ENCODE measurements at places on chromosomes 1 and 21.

GRCh38 chr1:54335011-54335754, 71.0 kb downstream of the SSBP3 start:
- no peak for DNase-seq

DNA sequence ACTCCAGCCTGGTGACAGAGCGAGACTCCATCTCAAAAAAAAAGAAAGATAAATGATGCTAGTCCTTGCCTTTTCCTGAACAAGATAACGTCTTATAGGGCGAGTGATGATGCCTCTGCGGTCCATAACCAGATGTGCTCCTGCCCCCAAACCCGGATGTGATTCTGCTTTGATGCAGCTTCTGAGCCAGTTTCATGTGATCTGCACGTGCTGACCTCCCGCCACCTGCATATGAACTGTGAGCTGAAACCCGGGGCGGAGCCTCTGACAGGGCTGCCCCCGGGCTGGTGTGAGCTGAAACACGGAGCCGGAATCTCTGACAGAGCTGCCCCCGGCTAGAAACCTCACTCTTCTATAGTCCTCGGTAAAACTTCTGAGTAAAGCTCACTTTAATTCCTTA, 1.3 kb downstream of the KRTAP12-4 start:
- no peak for DNase-seq

DNA sequence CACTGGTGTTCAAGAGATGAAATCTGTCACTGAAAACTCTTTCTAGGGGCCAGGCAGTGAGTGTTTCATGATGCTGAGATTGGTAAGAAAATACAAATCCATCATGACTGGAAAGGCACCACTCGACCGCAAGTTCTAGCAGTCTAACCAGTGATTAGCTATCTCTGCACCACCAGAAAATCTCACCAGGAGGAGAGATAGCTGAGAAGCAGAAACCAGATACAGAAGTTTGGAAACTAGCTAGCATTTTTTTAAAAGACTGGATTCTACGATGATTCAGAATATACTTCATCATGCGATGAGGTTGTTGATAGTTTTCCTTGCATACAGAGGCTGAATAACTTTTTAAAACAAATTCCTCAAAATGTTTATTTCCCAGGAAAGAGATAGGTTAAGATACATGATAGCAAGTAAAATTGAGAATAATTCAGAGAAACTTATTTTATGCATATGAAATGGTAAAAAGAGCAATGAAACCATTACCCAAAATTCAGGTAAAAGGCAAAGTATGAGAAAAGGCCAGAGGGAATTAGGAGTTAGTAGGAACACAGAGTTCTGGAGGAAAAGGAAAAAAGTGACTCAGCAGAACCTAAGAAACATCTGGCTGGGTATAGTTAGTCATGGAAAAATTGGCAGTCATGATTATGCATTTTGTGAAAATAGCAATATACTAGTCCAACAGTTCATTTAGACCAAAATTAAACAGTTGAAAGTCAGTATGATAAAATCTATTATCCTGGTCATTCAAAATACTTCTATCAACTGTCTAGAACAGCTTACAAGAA, 3.3 kb upstream of the F3 start:
- DNase-seq: no peak

DNA sequence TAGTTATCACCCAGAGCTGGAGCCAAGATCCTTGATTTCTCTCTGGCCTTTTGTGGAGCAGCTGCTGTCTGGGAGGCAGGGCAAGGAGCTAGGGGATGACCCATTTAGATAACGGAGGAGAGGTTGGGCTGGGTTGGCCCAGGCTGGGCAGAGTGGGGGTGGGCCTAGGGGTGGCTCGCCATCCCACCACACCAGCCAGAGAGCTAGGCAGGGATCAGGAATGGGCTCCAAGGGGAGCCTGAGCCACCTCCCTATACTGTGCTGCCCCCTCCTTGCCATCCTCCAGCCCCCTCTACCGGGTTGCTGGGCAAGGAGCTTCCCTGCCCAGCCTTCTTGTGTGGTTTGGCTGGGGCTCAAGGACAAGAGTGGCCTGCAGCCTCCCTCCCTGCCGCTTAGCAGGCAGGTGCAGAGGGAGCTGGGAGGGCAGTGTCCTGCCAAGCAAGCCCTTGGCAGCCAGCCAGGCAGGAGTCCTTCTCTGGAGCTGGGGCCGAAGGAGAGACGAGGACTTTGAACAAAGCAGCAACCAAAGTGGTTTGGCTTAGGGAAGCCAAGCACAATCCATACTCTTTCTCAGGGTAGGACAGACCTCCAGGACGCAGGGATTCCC, 4.1 kb downstream of the NUAK2 start:
- peak; percentile 94 for DNase-seq

- no peak for DNase-seq
These were observed 182.6 kb upstream of the KCNK2 start for GRCh38 chr1:214899908-214900460.

DNA sequence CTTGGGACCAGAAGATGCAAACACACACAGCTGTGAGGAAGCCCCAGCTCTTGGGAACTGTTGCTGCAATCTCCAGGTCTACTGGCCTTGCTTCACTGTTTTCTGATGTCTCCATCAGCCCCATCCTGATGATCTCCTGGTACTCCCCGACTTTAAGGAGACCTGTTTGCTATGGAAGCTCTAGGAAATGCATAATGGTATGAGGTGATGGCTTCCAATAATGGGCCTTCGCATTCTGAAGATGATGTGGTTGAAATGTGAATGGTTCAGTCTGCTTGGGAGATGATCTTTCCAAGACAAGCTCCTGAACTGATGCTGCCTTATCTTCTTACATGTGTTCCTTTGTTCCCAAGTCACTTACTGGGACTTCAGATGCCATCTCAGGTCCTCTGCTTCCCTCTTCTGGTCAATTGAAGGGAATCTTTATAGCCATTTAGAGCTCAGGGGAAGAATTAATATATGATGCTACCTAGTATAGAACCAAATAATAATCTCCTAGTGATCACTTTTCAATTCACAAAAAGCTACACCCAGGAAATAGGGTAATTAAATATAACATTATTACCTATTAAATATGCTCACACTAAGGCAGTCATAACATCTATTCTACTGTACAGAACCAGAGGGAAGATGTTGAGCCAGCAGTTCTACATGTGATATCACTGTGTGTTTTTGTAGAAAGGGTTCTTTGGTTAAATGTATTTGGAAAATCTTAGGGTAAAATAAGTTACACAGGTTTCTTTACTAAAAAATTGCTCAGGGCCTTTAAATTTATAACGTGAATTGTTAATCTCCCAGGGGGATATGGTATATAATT, 73.9 kb upstream of the VTCN1 start:
- DNase-seq: peak; percentile 68
